ENCODE measurements at places on chromosomes 2 and 18.

DNA sequence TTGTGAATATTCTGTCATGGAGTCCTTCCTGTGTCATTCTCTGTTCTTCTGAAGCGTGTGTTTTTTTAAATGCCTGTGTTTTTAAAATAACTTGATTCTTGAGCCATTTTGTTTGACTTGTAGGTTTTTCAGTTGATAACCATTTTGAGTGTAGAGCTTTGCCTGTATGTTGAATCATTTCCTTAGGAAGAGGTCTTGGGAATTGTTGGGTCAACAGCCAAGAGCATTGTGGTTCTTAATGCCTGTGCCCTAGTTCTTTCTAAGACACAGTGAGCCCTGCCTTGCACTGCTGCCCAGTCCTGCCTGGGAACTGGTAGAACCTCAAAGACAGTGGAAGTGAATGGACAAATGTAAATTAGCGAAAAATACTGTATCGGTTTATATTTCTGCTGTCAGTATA, 25.9 kb downstream of the RAB12 start:
- DNase-seq: no peak

DNA sequence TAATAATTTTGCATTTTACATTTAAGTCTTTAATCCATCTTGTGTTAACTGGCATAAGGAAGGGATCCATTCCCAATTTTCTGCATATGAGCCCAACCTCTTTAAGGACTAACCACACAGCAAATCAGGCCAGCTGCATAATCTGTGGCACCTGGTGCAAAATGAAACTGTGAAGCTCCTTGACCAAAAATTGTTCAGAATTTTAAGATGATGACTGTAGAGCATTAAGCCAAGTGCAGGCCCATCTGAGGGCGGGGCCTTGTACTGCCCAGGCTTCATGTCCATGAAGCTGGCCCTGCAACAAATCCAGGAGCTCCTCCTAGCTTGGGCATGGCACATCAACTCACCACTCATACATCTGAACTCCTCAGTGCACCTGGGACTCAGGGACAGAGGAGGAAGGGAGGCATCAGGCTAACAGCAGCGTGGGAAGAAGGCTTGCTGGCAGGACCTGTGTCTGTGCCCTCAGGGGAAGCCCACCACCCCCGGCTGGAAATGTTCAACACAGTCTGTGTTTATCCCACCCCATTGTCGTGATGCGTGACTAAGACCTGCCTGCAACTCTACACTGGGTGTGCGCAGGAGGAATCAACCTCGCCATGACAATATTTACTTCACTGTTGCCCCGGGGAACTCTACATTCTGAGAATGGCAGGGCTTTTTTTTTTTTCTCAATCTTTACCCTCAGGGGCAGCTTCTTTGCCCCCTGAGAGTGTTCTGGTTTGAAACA, 128.9 kb upstream of the SIX2 start:
- no peak for DNase-seq

DNA sequence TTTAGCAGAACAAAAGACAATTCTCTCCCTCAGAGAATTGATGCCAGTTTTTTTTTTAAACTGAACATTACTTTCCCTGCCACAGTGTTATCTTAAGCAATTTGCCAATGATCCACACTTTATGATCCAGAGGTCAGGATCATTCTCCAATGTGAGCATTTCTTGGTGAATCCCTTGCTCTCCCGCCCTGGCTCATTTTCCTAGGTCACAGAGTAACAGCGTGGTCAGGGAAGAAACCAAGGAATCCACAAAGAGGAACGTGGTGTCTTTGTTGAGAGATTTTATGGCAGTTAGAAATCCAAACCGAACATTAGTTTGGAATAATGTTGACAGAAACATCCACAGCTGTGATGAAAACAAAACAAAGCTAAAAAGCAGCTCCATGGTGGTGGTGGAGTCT, 250.3 kb downstream of the TTC32 start:
- no peak for DNase-seq

- DNase-seq: no peak
Observed at GRCh38 chr18:8262221-8262620, 347.0 kb upstream of the RAB12 start.

DNA sequence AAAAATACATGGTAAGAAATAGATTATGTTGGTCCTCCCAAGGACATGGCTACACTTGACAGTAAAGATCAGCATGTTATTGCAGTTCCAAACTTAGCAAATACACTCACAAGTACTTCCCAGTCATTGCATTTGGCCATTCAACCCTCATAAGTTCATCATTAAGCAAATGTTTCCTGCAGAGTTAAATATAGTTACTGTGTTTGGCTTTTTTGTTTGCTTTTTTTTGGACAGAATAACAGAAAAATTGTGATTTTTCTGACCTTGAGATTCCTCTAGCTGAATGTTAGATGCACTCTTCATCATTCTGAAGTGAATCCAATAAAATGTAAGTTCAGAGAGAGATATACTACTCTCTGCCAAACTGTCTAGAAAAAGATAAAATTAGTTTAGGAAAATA, 295.3 kb downstream of the GPD2 start:
- DNase-seq: no peak

GRCh38 chr2:143802242-143802641, 673.0 kb downstream of the ARHGAP15 start:
- peak; percentile 58 for DNase-seq
